ENCODE measurements at places on chromosomes 16 and 17.

DNA sequence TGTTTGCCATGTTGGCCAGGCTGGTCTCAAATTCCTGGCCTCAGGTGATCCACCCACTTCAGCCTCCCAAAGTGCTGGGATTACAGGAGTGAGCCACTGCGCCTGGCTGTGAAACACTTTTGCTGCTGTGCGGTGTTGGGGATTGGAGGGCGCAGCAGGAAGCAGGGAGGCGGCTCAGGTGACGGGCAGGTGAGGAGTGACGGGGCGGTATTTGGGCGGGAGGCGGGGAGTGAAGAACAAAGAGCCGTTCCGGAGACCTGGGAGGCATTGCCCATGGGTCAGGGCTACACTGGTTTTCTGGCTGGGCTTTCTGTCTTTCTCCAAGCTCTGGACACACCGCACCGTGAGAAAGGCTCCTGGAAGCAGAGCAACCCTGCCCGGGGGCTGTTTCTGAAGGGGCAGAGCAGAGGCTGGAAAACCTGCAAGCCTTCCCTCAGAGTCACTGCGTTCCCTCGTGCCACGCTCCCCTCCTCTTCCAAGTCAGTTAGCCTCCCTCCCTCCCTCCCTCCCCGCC, 22.1 kb downstream of the CRISPLD2 start:
- peak; percentile 37 for DNase-seq

DNA sequence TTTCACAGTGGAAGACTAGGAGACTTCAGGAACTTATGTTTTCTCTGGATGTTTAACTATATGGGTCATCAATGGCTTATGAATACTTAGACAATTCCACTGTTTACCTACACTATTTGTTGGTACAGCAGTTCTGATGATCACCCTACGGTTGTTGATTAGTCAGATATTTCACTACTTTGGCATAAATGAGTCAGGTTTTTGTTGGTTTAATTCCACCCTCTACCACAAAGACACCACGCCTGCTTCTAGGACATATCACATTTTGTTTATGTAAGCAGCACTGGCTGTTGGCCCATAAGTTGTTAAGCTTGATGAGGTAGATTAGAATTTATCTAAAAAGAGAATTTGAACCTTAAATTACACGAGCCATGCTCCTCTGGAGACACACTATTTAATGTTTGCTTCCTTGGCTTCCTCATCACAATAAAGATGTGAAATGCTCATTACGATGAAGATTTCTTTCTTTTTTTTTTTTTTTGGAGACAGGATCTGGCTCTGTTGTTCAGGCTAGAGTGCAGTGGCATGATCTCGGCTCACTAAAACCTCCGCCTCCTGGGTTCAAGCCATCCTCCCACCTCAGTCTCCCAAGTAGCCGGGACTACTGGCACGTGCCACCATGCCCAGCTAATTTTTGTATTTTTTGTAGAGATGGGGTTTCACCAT, 4.3 kb downstream of the GDE1 start:
- no peak for DNase-seq

GRCh38 chr16:4691666-4692412, 1.5 kb upstream of the NUDT16L1 start:
- DNase-seq = no peak

- no peak for DNase-seq
These were observed 114.3 kb upstream of the CACNG5 start for GRCh38 chr17:66720567-66720966.

DNA sequence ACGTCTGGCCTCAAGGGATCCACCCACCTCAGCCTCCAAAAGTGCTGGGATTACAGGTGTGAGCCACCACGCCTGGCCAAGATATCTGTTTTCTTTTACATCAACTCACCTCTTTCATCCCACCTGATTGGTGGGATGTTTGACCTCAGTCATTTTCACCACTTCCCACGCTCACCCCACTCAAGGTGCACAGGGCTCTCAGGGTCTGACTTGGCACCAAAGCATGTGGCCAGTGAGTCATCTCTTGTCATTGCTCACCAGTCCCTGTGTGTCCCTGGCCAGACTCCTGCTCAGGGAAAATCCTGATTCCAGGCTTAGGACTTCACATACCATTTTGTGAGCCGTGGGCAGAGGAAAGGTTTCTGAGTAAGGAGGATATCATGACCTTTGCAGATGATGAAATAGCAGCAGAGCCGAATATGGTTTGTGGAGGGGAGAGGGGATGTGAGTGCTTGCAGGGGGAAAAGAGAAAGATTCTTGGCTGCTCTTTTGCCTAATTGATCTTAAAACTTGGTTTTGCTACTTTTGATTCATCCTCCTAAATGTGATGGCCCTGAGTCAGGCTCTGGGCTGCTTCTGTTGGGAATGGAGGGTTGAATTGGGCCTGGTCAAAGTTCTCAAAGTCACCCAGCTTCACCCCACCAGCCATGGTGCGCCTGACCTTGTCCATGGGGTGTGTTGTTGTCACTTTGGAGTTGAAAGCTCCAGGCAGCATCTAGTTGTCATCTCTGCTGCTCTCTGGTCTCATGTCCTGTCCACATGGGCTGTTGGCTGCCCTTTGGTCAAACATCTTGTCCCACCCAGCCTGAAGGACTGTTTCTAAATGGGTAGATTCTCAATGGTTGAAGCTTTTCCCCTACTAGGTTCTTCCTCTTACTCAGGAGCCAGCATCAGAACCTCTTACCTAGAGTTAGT, 6.0 kb upstream of the KCNH6 start:
- no peak for DNase-seq

DNA sequence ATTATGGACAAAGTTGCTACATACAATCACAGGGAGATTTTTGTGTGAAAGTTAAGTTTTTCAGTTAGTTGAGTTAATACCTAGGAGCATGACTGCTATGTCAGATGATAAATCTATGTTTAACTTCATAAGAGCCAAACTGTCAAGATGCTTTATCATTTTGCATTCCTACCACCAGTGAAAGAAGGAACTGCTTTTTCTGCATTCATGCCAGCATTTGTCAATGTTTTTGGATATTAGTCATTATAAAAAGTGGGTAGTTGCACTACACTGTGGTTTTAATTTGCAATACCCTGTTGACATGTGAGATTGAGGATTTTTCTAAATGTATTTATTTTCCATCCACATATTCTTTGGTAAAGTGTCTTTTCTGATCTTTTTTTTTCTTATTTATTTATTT, 434.0 kb upstream of the MON1B start:
- no peak for DNase-seq

DNA sequence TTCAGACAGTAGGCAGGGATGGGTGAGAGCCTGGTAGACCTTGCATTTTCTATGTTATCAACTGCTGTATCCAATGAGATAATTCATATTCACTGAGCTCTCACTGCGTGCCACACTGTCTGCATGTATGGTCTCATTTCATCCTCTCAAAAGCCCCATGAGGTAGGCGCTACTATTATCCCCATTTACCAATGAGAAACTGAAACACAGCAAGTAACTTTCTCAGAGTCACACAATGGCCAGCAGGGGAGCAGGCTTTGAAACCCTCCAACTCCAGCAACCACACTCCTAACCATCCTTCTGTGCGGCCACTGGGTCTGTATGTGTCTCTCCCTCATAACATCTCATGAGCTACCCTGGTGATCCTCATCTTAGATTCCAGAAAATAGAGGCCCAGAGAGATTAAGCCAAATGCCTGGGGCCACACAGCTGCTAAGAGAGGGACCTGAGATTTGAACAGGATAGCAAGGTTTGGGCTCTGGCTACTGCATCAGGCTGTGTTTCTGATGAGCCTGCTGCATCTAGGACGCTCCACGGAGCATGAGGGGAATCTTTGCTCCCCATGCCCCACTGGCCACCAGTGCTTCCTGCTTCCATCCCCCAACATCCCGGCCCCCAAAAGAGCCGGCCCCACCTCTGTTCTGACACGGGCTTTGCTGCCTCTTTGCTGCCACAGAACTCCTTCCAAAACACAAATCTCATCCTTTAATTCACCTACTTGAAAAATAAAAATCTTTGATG, 3.2 kb downstream of the CCR7 start:
- DNase-seq = no peak

DNA sequence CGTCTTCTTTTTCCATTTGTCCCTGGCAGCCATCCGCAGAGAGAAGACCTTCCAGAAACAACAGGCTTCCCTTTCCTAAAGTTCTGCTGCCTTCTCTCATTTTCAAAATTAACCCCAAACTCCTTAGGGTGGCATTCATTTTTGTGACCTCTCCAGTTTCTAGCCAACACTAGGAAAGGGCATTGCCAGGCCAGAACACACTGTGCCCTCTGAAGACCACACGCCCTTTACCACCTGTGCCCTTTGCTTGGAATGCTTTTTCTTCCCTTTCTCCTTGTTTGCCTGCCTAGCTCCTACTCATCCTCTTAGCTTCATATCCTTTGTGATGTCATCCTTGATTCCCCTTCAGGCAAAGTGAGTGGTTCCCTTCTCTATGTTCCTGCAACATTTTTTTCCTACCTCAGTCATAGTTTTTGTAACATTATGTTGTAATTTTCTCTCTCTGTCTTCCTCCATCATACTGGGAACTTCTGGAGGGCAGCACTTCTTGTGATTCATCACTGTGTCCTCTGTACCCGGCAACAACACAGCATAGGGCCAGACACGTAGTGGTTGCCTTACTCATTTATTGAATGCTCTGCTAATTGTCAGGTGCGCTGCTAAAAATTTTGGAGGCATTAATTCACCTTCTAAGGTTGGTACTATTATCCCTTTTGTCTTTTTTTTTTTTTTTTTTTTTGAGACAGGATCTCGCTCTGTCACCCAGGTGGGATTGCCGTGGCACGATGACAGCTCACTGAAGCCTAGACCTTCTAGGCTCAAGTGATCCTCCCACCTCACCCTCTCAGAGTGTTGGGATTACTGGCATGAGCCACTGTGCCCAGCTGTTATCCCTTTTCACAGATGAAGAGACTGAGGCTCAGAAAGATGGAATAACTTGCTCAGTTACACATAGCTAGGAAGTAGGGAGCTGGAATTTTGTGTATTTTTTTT, 1.0 kb downstream of the KAT8 start:
- DNase-seq = no peak

- DNase-seq = peak; percentile 30
These were observed 1.5 kb upstream of the MAF start for GRCh38 chr16:79601931-79602627.

GRCh38 chr16:19774024-19774423, 56.0 kb downstream of the IQCK start:
- DNase-seq = no peak

GRCh38 chr17:7045492-7046126, 1.7 kb upstream of the SLC16A11 start:
- DNase-seq = no peak

DNA sequence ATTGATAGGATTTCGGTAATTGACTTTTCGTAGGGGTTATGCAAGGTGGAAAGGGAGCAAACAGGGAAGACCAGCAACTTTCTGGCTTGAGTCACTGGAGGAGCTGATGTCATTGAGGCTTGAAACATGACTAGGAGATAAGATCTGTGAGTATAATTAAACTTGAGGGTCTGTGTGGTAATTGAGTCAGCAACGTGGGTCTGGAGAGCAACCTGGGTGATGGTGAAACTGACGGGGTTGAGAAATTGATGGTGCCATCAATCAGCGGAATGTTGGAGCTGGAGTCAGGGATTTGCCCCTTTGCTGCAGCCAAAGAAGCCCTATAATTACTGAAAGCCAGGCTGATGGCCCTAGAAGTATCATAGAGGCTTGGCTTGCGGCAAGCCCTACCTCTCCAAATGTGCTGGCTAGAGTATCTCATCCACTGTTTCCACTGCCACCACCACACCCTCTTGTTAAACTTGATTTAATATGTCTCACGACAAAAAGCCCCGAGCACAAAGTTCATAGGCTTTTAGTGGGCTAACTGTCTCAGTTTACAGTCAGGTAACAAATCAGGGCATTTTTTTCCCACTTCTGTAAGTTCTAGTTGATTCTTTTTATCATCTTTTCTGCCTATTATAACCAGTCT, 186.9 kb upstream of the ELAC2 start:
- no peak for DNase-seq

DNA sequence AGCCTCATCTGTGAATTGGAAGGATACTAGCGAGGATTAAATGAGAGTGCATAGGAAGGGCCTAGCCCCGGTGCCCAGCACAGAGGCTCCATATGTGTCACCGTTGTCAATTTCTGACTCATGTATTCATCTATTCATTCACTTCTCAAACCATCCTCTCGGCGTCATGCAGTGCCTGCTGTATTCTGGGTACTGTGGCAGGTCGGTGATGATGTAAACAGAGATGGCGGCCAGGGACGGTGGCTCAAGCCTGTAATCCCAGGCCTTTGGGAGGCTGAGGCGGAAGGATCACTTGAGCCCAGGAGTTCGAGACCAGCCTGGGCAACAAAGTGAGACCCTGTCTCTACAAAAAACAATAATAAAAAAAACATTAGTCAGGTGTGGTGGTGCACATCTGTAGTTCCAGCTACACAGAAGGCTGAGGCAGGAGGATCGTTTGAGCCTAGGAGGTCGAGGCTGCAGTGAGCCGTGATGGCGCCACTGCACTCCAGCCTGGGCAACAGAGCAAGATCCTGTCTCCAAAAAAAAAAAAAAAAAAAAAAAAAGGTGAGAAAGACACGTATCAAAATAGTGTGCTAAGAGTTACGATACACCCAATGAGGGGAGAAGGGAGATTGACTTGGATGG, 4.3 kb upstream of the PPP1R1B start:
- no peak for DNase-seq

- DNase-seq = no peak
These were observed 55.4 kb upstream of the ACSF3 start for GRCh38 chr16:89038221-89038721.

DNA sequence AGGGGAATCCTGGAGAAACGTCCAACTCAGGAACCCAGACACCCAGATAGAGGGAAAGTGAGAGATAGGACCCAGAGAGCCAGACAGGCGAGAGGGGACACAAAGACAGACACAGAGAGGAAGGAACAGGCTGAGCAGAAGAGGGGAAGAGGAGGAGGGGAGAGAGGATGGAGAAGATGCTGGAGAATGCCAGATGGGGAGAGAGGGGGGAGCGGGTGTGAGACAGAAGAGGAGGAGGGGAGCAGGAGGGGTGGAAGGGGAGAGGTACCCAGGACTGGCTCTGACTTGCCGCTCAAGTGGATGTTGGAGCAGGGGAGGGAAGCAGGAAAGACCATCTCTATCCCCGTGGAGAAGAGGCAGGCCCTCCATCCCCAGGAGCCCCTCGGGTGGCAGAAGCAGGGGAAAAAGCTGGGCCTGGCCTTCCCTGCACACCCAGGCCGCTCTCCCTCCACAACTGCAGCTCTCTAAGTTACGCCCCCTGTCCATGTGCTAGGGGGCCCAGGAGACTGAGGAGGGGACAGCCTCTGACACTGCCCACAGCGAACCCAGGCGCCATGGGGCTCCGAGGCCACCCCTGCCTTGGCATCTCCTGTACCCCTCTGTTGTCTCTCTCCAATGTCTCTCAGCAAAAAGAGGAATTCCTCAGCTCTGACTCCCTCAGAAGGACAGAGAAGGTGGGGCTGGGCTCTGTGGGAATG, 4.8 kb downstream of the PPP1R9B start:
- DNase-seq = no peak

GRCh38 chr16:17829811-17830210, 359.1 kb upstream of the XYLT1 start:
- DNase-seq = no peak

DNA sequence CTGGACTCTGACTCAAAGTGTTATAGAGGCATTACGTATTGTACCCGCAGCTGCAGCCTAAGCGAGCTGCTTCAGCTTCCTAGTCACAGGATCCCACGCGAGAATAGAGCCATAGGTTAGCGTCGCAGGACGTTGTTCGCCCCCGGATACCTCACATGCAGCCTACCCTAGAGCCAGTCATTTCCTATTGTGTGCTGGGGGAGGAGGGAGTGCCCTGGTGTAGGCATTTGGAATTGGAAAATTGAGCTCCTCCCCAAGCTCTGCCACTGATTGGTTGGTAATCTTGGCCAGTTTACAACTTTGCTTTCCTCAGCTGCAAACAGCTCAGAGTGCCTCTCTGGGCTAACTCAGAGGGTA, 530 bp downstream of the NAA60 start:
- DNase-seq = peak; percentile 5

- no peak for DNase-seq
These were observed 75.9 kb downstream of the HLF start for GRCh38 chr17:55340686-55341085.
